Activated T-helper 17 cell treated with anti-CD3 and anti-CD28 coated beads, Interleukin-2, amount 50 U/mL, for 72 hours (primary cell): ENCODE measurements at places on chromosomes 3 and 15.

DNA sequence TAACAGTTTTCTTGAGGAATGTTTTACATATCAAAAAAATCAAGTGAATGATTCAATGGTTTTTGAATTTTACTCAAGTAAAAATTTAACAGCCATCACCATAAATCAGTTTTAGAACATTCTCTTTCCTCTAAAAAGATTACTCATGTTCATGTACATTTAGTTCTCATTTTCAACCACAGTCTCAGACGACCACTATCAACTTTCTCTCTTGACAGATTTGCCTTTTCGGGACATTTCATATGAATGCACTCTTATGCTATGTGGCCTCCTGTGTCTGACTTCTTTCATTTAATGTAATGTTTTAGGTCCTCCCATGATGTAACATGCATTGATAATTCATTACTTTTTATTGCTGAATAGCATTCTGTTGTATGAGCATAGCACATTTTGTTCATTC is 309.3 kb upstream of the PLSCR5 start:
- no peak overlapping the region for H3K4me3 ChIP-seq
- H3K4me1 ChIP-seq = no peaks in the 10 kb centered on the region
- H3K27ac ChIP-seq = no peak overlapping the region
- ATAC-seq = no peak

- no peaks in the 10 kb centered on the region for H3K27me3 ChIP-seq
- no peak overlapping the region for H3K4me3 ChIP-seq
- no peak overlapping the region for H3K27ac ChIP-seq
These were observed 113.0 kb downstream of the NLGN1 start for GRCh38 chr3:173510565-173510964.

DNA sequence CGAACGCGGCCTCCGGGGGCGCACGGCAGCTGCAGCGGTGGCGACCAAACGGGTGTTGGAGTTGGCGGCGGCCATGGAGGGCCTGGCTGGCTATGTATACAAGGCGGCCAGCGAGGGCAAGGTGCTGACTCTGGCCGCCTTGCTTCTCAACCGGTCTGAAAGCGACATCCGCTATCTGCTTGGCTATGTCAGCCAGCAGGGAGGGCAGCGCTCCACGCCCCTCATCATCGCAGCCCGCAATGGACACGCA is 725 bp downstream of the FEM1B start:
- no peaks in the 10 kb centered on the region for H3K27me3 ChIP-seq
- peaks cover 41% of the 10 kb centered on the region for H3K4me1 ChIP-seq
- no peak for ATAC-seq
- H3K4me3 ChIP-seq = peak overlapping the region; percentile 89
- H3K27ac ChIP-seq = peak overlapping the region; percentile 95

DNA sequence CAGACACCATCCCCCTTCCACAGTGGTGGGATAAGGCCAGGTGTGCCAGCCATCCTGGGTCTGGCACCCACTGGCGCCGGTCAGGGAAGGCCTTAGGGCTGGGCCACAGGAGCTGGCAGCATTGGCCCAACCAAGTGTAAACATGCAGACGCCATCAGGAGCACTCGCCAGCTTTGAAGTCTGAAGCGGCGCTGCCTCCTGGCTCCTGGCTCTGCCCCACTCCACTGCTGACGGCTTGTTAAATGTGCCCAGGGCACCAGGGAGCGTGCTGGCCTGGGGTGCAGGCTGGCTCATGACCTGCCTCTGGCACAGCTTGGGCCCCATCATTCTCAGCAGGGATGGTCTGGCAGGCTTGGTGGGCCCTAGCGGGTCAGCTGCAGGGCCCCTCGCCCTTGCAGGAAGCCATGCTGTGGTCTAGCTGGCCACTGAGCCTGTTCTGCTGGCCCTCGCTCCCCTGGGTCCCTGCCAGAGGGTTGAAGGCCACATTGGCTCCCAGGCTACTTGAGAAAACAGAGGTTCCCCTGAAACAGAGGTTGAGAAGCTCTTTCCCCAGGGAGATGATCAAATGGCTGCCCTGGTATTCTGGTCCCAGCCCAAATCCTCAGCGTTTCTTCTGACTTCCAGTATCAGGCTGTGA is 116.6 kb downstream of the DNAJB8 start:
- no peak overlapping the region for H3K27ac ChIP-seq
- no peak overlapping the region for H3K4me3 ChIP-seq
- no peak for ATAC-seq
- H3K27me3 ChIP-seq = no peaks in the 10 kb centered on the region
- H3K4me1 ChIP-seq = no peaks in the 10 kb centered on the region

GRCh38 chr3:12042638-12043037 is 38.5 kb downstream of the SYN2 start:
- no peaks in the 10 kb centered on the region for H3K36me3 ChIP-seq
- H3K4me3 ChIP-seq = no peak overlapping the region
- ATAC-seq = no peak
- no peak overlapping the region for H3K27ac ChIP-seq
- no peaks in the 10 kb centered on the region for H3K4me1 ChIP-seq

- H3K4me1 ChIP-seq = peaks cover 17% of the 10 kb centered on the region
- peak overlapping the region; percentile 71 for H3K4me3 ChIP-seq
- peak overlapping the region; percentile 29 for H3K27ac ChIP-seq
- H3K27me3 ChIP-seq = no peaks in the 10 kb centered on the region
- H3K36me3 ChIP-seq = peaks cover 97% of the 10 kb centered on the region
- peak; percentile 79 for ATAC-seq
These were observed 56.9 kb downstream of the LRCH3 start for GRCh38 chr3:197847866-197848401.
